Osteoblast (primary cell): ENCODE measurements at places on chromosomes 1 and 21.

DNA sequence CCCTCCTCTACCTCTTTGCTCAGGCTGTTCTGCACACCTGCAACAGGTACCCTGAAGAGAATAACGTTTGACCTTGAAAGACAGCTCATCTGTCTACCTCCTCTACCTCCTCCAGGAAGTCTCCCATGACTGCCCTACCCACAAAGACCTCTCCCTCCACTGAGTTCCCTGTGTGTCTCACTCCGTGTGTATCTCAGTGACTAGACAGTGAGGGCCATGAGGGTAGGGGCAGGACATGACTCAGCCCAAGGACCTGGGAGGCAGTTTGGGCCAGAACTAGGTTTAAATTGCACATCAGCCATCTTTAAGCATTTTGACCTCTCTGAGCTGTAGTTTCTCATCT is 32.0 kb upstream of the LRP8 start:
- DNase-seq: no peak

GRCh38 chr1:178875936-178876335 is 5.1 kb upstream of the ANGPTL1 start:
- DNase-seq: no peak

- no peak for DNase-seq
Measured at GRCh38 chr21:37645848-37646247, 270.4 kb downstream of the KCNJ6 start.

- DNase-seq: no peak
Measured at GRCh38 chr1:94872771-94873495, 52.8 kb downstream of the SLC44A3 start.

DNA sequence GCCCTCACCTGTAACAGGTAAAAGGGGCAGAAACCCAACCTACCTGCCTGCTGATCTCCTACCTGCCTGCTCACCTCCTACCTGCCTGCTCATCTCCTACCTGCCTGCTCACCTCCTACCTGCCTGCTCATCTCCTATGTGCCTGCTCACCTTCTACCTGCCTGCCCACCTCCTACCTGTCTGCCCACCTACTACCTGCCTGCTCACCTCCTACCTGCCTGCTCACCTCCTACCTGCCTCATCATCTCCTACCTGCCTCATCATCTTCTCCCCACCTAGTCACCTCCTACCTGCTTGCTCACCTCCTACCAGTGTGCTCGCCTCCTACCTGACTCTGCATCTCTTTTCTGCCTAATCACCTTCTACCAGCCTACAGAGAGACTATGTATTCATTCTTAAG is 452.9 kb downstream of the MATN1 start:
- DNase-seq: no peak

DNA sequence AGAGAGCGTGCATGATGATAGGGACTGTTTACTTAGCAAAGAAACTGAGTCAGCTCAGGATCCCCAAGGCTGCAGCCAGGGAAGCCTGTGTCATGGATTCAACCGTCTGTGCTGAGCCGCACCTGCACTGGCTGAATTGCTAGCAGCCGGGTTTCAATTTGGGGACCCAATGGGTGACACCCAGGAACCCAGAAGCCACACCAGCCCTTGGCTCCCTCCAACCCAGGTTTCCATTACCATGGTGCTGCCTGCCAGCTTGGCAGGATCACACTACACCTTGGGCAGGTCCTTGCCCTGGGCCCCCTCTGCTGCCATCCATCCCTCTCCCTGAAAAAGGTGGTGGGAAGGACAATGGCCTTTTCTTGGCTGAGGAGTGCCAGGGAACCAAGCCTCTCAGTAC is 64.0 kb upstream of the CLDN14 start:
- DNase-seq: no peak

DNA sequence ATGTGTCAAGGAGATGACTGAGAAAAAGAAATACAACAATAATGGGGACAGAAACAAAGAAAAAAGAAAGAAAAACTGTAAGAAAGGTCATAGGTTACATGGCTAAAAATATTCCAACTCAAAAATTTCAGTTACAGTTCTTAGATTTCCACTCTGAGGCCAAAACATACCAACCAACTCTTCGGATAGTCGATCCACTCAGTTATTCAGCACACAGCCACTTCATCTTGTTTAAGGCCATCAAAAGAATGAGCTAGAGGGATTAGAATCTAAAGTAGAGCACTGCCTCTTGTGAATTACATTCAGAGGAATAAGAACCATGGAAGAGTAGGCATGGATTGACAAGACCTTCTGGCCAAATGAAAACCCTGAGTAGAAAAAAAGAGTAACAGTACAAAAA is 277.0 kb downstream of the MRPL39 start:
- no peak for DNase-seq

DNA sequence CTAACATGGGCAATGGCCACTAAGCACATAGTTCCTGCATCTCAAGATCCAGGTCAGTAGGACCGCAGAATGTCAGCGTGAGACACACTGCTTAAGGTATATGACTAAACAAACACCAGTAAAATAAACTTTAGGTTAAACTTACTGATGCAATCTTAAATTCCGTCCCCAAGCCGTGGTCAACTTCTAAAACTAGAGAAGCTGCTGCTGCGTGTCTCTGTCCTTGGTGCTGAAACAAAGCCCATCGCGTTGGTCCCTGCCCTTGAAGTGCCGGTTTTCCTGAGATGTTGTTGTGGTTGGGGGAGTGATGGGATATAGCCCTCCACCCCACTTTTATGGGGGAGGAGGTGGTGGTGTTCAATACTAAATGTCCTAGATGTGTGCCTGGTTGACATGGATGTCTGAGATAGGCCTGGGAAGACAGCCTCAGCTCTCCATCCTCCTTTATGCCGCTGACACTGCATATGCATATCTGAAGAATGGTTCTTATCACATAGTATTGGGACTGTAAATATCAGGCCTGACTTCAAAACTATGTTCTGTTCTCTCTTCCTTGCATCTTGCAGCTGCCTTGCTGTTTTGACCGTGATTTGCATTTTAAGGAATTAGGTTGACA is 72.0 kb upstream of the KCNA3 start:
- no peak for DNase-seq

- peak; percentile 77 for DNase-seq
Measured at GRCh38 chr1:76868154-76868882, 1.0 kb downstream of the ST6GALNAC5 start.

- no peak for DNase-seq
Measured at GRCh38 chr1:229478852-229479251, 29.3 kb downstream of the NUP133 start.

DNA sequence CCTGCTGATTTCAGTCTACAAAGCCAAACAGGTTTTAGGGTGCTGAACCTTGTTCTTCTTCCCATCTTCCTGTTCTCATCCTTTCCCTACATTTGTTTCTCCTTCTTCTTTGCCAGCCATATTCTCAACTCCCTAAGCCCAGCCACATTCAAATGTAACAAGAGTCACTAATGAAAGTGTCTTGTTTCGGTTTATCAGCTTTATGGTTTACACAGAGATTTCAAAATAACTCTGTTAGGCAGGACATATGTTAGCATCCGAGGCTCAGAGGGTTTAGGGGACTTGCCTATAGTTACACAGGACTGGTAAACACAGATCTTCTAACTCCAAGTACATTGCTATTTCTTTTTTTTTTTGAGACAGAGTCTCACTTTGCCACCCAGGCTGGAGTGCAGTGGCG is 61.3 kb downstream of the NDUFS5 start:
- no peak for DNase-seq

DNA sequence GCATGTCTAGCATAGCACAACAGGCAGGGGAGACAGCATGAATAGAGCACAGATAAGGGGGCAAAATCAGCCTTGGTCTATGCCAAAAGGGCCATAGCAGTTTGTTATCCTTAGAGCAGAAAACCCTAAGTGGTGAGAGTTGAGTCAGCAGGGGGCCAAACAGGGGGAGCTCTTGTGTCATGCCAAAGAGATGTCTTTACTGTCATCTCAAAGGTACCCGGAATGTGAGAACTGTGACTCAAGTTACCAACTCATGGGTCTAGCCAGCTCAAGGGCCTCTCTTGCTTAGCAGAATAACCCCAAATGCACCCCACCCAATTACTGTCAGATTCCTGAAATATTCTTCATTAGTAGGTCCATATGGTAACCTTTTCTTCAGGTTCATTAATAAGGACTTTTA is 45.9 kb upstream of the NRDC start:
- peak; percentile 74 for DNase-seq

DNA sequence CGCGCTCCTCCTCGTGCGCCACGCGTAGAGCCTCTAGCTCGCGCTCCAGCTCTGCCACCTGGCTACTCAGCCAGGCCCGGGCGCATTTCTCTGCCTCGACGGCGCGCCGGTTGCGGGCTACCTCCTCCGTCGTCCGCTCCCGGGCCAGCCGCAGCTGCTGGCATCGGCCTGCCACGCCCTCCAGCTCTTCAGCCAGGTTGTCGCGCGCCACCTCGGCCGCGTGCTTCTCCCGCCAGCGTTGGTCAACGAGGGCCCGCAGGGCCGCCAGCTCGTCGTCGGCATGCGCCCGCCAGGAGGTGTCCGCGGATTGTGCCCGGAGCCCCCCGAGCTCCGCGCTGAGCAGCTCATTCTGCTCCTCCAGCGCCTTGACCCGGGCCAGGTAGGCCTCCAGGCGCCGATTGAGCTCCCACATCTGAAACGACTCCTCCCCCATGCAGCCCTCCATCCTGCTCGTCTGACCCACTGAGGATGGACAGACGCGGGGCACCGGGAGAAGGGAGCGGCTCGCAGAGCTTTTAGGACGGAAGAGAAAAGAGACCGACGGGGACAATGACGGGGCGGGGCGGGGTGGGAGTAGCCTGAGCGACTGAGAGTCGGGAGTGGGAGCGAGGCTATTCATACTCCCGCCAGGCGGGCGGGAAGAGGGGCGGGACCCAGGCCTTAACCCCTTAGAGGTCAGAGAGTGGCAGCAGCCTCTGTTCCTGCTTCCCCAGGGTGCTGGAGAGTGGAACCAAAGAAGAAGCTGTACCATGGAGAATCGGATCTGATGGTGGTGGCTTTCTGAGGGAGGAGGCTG is at the start of gene NES:
Gene NES (minus strand): TSS at position 588 of the 796 bp plus-strand sequence. CDS start 143 bp downstream, at position 445.
- DNase-seq: peak; percentile 94

DNA sequence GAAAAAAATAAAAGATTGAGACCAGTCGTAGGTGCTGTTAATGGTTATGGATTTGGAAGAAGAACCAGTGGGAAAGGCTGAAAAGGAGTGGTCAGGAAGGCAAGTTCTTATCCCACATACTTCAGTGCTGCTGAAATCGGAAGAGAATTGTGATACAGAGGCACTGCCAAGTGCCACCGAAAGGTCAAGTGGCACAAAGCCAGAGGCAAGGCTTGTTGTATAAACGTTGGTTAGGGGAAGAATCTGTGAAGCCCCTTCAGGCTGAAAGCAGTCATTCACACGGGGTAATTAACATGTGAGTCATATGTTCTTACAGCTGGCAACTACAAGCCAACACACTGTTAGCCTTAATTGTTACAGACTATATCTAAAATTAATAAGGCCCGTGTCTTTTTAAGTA is 48.8 kb downstream of the ZBTB40 start:
- DNase-seq: no peak

DNA sequence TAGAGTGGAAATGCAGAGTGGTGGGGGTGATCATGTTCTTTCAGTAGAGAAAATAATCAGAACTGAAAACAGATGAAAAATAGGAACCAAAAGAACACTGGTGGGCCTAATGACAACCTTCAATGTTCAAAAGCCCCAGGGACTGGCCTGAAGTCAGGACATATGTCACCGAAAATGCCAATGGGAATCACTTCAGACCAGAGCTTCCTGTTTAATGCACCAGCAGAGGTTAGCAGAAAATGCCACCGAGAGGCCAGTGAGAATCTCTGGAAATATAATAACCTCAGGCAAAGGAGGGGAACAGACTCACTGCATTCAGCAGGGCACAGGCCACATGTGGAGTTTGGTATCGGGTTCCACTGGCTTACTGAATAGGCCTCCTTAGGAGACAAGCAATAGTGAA is 15.9 kb upstream of the CD58 start:
- DNase-seq: no peak

- DNase-seq: no peak
Measured at GRCh38 chr1:213014642-213015041, 1.0 kb downstream of the ANGEL2 start.

- peak; percentile 68 for DNase-seq
Measured at GRCh38 chr21:25573409-25574206, 33.7 kb downstream of the MRPL39 start.

DNA sequence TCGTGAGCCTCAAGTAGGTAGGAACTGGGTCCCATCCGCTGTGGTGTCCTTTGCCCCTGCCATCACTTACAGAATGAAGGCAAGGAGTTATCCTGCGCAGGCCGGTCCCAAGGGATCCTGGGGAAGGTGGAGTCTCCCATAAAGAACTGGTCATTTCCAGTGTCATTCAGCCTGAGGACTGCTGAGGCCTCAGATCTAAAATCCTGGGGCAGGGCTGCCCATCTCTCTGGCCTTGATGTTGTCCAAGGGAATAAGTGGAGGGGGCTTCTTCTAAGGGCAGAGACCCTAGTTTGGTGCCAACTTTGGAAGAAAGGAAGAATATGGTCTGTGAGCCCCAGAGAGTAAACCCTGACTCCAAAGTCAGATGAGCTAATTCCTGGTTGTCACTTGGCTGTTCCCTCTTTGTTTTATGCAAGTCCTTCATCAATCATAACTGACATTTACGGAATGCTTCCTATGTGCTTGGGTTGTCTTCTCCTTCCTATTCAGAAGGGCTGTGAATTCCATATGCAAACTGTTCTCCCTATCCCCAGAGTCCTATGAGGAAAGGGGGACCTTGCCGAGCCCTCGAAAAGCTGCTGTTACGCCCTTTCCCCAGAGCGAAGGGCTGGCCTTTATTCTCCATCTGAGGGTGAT is 6.9 kb downstream of the IFI6 start:
- no peak for DNase-seq

- DNase-seq: peak; percentile 98
Measured at GRCh38 chr1:117366177-117367045, 838 bp upstream of the MAN1A2 start.

DNA sequence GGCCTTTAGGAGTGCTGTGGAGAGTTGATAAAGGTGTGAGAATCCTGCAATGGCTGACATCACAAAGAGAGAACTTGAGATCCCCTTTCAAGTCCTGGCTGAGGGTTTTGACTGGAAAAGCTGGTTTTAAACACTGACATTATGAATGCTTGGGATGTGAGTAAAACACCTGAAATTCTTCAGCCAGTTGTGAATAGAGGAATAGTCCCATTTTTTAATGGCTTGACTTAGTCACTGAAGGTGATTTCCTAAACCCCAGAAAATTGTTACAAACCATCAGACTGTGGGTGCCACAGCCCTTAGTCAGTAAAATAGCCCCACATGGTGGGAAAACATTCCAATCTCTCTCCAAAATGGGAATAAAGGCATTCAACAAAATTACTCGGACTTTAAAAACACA is 107.7 kb upstream of the LMO4 start:
- no peak for DNase-seq
